ENCODE measurements at places on chromosomes 2 and 18.

- no peak for DNase-seq
Observed at GRCh38 chr2:21676676-21677075, 552.9 kb downstream of the TDRD15 start.

- DNase-seq = no peak
Observed at GRCh38 chr18:27921904-27922751, 254.8 kb downstream of the CDH2 start.

DNA sequence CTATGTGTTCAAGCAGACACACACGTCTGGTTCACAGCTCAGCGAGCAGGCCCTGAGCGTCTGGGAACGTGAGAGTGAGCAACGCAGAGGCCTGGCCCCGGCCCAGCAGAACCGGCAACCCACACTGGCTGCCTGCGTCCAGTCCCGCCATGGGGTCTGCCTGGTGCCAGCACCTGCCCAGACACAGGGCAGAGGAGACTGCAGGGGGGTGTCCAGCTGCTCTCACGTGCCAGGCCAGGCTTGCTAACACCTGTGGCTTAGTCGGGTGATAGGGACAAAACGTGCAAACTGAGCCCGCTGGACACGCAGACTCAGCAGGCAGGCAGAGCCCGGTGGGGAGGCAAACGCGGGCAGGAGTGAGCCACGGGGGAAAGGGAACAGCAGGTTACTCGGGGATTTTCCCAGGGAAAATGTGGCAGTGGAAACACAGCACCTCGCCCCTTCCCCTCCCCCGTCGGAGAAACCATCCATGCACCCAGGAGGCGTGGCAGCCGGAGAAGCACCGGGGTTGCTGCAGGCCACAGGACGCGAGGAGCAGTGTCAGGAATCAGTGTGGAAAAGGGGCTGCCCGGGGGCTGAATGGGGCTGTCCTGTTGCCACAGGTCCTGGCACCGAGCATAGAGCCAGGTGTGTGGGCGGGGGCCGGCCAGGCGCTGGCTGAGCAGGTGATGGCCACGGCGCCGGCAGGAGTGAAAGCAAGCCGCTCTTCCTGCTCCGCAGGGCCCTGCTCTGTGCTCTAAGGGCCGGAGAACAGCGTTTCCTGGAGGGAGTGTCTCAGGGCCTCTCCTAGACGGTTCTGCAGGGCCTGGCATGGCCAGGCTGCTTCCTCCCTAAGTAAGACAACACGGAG is 154.7 kb downstream of the HDAC4 start:
- peak; percentile 40 for DNase-seq

GRCh38 chr2:156083763-156084493 is 248.6 kb downstream of the NR4A2 start:
- no peak for DNase-seq
